Tongue (tissue), 3 donors: ENCODE measurements at places on chromosomes 3 and 15. TPM values are rescaled to one million over a fixed set of nuclear protein-coding genes. Genes with fewer than 3 reads are reported as not detected.

DNA sequence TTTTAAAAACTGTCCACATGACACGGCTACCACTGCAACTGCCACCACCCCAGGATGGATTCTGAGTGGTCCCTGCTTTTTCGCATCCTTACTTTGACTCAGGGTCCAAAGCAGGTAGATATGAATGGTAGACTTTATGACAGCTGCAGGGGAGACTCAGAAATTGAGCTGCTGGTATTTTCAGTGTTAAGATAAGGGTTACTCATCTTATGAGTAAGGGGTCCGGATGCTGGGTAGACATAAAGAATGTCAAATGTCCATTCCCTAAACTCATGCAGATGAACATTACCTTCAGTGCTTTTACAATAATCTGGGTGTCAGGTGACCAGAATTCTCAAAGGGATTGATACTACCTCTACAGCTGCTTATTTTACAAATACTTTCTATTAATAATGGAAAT, 25.9 kb upstream of the BBX start:
- no peak for DNase-seq

GRCh38 chr15:85704720-85705429, 89.8 kb downstream of the KLHL25 start:
- no peak for DNase-seq

DNA sequence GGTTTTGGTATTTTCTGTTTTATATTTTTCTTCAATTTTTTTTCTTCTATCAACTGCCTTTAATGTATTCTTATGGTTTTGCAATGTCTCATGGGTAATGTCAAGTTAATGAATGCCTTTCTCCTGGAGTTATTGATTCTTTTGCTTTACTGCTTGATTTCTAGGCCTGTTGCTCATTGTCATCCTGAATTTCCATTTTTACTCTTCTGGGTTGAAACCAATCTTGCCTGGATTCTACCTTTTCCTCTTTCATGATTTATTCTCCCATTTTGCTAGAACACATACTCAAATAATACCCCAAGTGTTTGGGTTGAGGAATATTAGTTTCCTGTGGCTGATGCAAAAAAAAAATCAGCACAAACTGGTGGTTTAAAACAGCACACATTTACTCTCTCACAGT, 315.2 kb upstream of the PDZRN3 start:
- no peak for DNase-seq

DNA sequence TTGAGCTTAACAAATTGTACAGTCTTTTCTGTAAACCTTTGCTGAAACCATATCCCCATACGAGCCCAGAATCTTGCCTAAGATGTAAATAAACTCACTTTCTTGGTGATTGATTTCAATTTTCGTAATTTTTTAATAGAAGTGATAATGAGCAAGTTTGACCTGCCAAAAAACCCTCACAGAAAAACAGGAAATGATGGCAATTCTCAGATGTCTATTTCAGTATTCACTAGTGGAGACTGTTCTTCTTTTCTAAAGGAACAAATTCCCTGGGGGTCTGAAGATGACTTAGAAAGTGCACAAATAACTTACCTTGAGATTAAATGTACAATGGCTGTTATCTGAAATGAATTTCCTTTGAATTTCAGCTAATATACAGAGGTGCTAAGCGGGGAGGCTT, 116.5 kb upstream of the CMC1 start:
- no peak for DNase-seq

DNA sequence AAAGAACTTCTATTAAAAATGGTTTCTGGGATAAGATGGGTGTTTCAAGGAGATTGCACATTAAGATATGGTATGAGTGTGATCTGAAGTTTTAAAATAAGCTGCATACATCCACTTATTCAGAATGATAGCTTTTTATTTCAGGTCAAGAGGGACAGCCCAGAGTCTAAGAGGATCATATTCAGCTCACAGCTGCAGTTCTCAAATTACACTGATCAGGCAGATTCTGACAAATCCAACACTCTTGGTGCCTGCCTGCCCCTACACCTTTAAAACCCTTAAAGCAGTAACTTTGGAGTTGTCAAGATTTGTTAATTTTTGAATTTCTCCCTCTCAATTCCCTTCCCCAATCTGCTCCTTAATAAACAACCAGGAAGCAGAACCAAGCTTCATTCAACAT, 9.1 kb upstream of the TMEM87A start:
- no peak for DNase-seq

DNA sequence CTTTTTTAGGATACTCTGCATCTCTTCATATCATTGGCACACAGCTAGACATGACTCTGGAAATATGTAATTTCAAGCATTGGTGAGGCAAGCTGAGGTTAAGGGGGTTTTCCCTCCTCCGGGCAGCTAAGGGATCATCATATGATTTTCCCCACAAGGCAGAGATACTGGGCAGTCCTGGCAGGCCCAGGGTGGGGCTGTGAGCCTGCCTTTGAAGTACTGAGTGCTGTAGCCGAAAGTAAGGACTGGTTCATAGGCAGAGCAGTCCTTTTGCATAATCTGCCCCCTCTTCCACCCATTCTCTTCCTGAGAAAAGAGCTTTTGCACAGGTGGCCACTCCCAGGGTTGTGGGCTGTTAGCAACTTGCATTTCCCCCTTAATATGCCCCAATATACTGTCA, 168.8 kb upstream of the MANF start:
- no peak for DNase-seq

DNA sequence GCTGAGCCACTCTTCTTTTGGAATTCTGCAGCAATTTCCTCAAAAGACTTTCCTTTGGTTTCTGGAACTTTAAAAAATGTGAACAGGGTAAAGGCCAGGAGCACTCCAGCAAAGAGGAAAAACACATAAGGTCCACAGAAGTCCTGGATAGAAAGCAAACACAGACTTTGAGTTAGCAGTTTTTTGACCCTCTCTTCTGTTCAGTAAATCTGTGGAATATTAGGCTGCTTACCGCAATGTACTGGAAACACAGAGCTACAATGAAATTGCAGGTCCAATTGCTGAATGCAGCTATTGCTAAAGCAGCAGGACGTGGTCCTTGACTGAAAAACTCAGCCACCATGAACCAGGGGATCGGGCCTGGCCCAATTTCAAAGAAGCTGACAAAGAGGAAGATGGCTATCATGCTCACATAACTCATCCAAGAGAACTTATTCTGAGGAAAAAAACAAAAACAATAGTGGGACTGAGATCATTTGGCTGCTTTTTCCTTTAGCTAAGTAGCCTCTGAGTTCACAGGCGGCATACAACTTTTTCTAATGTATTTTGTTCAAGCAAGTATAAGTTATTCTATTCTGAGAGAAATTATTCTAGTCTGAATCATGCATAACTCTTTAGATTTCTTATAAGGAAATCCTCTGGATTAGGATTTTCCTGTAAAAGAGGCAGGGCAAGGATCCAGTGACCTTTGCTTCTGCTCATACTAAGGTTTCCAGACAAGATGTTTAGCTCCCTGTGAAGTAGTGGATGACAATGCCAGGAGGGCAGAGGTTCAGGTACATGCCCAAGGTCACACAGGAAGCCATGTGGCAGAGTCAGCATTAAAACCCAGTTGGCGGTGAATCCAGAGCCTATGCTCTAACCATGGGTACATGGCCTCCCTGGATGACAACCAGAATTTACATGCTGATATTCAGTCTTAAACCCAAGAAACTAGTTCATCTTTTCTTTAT, 28.3 kb downstream of the SLC2A2 start:
- DNase-seq = no peak

DNA sequence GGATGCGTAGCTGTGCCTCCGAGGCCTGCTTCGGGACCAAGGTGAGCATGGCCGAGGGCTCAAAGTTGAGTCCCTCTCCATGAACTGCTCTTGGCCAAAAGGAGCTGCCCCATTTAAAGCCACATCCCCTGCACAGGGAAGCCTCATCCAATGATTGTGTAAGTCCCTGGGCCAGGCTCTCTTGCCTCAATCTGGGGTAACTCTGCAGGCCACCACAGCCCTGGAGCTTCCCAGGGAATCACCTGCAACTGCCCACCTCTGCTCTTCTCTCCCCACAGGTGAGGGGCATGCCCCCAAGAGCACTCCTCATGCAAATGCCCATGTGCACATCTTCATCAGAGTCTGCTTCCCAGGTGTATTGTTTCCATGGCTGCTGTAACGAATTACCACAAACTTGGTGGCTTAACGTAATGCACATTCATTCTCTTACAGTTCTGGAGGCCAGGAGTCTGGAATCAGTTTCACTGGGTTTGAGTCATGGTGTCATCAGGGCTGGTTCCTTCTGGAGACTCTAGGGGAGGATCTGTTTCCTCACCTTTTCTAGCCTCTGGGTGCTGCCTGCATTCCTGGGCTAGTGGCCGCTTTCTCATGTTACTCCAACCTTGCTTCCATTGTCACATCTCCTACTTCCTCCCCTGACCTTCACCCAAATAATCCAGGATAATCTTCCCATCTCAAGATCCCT, 25.0 kb upstream of the LOXL1 start:
- no peak for DNase-seq

DNA sequence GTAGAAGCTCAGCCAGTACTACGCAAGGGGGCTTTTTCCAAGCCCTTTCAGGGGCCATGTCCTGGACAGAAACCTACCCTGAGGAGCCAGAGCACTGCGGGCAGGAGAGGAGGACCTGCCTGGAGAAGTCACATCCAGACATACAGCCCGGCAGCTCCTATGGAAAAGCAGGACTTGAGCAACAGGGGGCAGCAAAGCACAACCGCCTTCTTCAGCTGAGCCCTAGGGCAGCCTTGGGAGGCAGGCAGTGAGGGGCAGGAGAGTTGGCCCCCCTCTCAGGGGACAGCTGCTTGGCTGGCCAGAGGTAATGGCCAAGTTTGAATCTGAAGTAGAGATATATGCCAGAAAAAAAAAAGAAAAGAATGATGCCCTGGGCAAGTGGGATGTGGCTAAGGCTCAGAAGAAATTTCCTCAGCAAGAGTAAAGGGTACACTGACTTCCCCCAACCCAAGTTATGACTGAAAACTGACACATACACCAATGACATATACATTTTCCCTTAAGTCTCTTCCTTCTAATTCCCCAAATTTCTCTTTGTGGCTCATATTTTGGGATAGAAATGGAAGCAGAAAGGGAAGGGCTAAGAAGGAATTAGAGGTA, 56.9 kb downstream of the CYP19A1 start:
- DNase-seq = peak; percentile 73

DNA sequence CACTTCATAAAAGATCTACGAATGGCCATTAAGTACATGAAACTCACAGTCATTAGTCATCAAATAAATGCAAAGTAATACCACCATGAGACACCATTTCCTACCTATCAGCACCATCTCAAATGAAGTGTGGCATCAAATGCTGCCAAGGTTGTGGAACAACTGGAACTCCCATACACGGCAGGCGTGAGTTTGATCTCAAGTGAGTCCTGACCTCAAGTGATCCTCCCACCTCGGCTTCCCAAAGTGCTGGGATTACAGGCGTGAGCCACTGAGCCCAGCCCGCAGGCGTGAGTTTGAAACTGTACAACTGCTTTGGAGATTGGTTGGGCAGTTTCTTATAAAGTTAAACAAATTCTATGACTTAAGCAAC, 28.8 kb upstream of the HDAC11 start:
- DNase-seq = no peak

DNA sequence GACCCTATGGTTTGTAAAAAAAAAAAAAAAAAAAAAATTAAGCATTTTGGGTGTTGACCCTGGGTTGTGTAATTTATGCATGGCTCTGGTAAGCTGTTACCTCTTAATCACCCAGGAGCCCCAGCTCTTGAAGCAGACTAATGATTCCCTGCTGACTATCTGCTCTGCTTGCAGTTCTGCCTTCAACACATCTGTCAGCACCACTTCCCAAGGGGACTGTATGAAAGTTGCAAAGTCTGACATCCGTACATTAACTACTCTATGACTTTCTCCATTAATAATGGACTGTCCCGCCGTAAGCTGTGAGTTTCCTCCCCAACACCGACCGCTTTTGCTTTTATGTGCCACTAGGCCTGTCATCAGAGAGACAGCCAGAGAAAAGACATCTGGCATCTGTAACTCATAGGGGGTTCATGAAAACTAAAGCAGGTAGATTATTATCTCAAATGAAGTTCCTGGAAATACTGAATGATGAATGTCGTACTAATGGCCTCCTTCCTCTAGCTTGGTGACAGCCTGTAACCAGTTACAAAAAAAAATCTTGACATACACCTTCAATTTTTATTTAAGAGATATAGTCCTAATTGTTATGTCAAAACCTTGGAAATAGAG, 271.5 kb downstream of the IL5RA start:
- DNase-seq = no peak

GRCh38 chr3:149391960-149392359, 14.5 kb upstream of the TM4SF1 start:
- no peak for DNase-seq

GRCh38 chr15:81261172-81261811, 62.6 kb downstream of the STARD5 start:
- DNase-seq = no peak

- DNase-seq = peak; percentile 33
These were observed 27.9 kb upstream of the PRTG start for GRCh38 chr15:55770806-55771205.

DNA sequence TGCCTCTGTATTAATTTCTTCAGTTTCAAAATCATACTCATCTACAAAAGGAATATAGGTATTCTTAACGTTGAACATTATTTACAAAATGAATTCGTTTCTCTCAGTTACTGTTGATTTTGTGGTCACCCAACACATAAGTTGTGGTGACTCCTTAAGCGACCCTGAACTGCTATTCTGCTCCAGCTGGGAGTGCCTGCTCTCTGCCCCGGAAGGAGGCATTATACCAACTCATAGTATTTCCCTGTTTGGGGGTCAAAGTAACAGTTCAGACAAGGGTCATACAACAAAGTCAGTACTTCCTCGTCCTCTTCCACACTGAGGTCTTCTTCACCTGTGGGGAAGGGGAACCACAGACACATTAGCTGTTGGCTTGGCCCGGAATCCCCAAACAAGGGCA, 75.7 kb upstream of the FAM3D start:
- DNase-seq = no peak

- DNase-seq = peak; percentile 71
These were observed 28.3 kb downstream of the CCDC32 start for GRCh38 chr15:40536501-40536900.

GRCh38 chr15:59587085-59587826, 24.3 kb upstream of the GCNT3 start:
- DNase-seq = no peak

- no peak for DNase-seq
These were observed 19.9 kb downstream of the CLDN1 start for GRCh38 chr3:190302212-190302867.

The ITIH1 gene
- not detected for total RNA-seq

The PCYT1A gene
- total RNA-seq = 65.0 TPM

The TTLL13 gene
- not detected for total RNA-seq

The MAP1A gene
- 22.5 TPM for total RNA-seq

The ATP2B2 gene
- 5.7 TPM for total RNA-seq

The ANKRD63 gene
- 2.4 TPM for total RNA-seq

The FOXB1 gene
- total RNA-seq = not detected

The GRK7 gene
- total RNA-seq = not detected

The NR2E3 gene
- 2.2 TPM for total RNA-seq

The CDHR4 gene
- total RNA-seq = not detected

The ATP10A gene
- 6.5 TPM for total RNA-seq

The FNDC3B gene
- 147 TPM for total RNA-seq
